ENCODE measurements at places on chromosomes 2 and 18. TPM values are rescaled to one million over a fixed set of nuclear protein-coding genes. Genes with fewer than 3 reads are reported as not detected.

DNA sequence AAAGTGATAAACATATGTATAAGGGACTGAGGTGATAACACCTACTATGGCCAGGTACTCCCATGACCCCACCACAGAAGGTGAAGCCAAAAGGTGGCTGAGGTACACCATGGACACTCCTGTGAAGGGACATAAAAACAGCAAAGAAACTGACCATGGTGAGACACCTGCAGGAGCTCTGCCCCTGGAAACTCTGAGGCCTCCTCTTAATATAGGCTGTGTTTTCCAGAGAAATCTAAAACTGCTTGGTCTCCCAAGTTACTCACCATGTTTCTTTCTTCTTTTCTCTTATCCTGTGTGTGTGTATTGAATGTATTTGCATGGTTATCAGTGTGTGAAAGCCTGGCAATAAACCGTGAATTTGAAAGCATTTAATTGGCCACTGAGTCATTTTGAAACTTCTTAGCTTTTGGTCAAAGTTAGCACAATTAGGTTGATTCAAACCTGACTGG is 739.3 kb upstream of the GCFC2 start:
- no peak for DNase-seq

The INHBB gene
- total RNA-seq: 2.8 TPM

DNA sequence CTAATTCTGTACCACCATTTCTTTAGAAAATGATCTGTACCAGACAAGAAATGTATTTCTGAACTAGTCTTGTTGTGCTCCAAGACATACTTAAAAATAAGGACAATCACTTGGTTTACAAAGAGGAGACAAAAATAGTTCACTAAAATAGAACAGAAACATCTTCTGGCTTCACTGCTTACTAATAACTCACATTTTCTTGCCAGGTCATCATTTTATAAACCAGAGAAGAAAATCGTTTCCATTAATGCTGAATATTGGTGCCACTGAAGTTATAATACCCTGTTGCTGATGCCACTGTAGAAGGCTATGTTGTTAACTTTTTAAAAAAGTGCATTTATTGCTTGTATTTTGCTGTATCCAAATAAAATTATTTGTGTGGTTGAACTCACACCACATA is 94.8 kb upstream of the ZNF236 start:
- DNase-seq: no peak

DNA sequence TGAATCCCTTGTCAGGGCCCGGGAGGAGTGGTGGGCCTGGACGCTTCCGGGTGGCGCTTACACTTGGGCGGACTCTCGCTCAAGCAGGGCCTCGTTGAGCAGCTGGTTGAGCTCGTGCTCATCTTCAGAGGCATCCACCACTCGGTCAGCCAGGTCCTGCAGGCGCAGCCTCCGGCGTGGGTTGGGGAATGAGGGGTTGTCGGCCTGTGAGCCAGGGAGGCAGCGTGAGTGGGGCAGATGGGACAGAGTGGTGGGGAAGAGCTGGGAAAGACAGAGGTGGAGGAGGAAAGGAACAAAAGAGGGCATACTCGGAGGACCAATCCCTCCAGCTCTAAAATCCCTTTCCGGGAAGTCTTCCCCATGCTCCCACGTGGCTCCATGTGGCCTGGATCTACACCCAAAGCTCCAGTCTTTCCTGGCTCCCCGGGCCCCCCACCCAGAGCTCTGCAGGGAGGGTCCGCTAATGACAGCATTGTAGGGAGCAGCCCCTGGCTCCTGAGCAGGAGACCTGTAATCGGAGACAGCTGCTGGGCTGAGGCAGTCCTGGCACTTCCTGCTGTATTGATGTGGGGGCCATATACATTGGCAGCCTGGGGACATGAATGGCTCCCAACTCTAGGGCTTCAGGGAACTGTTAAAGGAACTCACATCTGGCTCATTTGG is 41.6 kb downstream of the CENPO start:
- DNase-seq: no peak

GRCh38 chr2:235841863-235842262 is 326.3 kb downstream of the GBX2 start:
- peak; percentile 31 for DNase-seq

- DNase-seq: no peak
Observed at GRCh38 chr2:187486241-187486640, 38.2 kb upstream of the CALCRL start.

- no peak for DNase-seq
Observed at GRCh38 chr2:20391951-20392699, 41.5 kb upstream of the PUM2 start.

Measured in cardiac septum (tissue), 1 donor.